Lung microvascular endothelial cell (primary cell): ENCODE measurements at places on chromosomes 1 and 21.
A peak's percentile ranks its signal among the peaks of the same experiment; 100 is the strongest.

DNA sequence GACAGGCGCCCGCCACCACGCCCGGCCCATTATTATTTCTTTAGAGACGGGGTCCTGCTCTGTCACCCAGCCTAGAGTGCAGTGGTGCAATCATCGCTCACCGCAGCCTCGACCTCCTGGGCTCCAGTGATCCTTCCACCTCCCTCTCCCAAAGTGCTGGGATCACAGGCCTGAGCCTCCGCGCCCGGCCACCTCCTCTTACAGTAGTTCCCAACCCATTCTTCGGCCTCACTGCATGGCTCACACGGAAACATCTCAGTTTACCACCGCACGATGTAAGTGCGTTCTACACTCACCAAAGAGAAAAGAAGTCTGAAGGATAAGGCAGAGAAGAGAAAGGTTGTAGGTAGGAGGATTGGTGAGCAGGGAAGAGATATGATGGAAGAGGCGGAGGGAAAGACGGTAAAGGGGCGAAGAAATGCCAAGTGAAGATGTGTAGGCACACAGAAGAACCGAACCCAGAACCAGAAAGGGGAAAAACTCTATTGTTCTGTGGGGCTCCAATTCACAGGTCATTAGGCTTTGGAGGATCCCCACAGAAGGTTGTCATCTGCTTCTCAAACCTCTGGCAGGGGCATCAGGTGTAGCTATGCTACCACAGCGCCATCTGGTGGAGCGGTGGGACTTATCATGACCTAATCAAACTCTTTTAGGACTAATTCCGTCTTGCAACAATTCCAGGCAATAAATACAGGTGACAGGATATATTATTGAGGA lies 504.2 kb downstream of the SMYD3 start:
- DNase-seq, result peak; percentile 89

DNA sequence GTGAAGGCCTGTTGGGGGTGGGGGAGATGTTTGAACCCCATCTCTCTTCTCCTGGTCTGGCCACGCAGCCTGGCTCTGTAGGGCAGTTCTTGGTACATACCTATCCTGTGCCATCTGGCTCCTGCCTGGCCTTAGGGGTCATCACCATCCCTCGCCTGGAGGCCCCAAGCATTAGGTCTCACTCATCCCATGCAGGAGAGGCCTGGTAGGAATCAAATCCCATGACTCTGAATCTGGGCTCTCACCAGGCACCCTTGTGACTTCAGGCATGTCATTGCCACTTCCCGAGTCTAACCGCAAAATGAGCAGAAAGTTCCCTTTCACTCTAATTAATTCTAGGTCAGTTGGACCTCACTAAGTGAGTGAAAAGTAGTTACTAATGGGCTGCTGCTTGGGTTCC lies 37.2 kb downstream of the ETNK2 start:
- DNase-seq, result no peak

DNA sequence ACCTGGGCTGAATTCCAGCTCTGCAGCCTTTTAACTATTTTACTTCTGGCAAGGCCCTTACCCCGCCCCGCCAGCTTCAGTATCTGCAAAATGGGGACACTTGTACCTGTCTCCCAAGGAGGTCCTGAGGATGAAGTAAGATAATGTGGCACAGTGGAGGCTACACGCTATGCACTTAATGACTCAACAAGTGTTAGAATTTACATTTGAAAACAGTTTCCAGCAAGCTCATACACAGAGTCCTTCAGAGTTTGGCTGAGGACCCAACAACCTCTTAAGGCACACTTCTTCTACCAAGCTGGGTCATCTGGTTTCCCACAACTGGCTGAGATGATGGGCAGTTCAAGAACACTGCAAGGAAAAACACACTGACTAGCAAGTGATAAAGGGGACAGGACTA lies 30.2 kb upstream of the SLC22A15 start:
- no peak for DNase-seq

GRCh38 chr1:19462781-19463503 lies 22.4 kb downstream of the CAPZB start:
- DNase-seq, result no peak

DNA sequence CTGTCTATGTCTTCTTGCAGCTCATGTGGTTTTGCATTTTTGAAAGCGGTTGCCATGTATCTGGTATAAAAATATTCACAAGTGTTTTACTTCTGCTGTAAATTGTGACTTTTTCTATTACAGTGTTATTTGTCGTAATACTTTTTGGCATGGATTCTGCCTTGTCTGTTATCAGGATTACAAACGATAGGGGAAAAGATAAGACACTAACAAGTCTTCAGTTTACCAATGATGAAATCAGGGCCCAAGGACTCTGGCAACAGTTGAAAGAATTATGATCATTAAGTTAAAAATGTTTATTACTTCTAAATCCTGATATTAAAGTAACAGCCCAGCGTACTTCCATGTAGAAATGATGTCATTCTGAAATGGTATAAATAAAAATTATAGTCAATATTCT lies 298.8 kb downstream of the KIF26B start:
- no peak for DNase-seq

DNA sequence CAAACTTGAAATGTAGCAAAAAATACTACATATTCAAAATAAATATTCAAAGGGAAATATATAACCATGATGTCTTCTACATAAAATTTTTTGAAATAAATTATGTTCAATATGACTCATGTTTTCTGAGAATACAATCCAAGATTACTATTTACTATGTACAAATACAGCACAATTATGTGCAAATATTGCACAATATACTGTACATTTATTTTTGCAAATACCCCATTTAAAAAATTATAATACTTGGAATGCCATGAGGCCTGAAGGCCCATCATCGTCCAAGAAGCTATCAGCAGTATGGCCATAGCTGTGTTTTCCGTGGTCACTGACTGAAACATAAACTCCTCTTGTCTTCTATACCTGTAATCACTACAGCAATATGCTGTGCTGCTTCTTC lies 12.3 kb downstream of the CCDC181 start:
- DNase-seq, result no peak

- no peak for DNase-seq
These were observed 132.0 kb downstream of the LMX1A start for GRCh38 chr1:165224504-165224903.

DNA sequence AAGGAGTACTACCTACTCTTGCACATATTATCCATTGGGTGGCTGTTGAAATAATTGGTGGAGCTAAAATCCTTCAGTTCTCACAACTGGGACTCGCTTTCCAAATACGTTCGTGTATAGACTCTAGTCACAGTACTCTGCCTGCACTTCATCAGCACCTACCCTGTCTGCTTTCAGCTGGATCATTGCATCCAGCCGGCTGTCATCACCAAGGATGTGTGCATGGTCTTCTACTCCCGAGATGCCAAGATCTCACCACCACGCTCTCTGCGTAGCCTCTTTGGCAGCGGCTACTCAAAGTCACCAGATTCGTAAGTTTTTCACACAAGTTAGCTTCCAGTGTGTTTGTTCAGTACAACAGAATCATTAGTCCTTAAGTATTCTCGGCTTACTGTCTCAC lies 37.3 kb upstream of the PGD start:
- DNase-seq, result no peak

DNA sequence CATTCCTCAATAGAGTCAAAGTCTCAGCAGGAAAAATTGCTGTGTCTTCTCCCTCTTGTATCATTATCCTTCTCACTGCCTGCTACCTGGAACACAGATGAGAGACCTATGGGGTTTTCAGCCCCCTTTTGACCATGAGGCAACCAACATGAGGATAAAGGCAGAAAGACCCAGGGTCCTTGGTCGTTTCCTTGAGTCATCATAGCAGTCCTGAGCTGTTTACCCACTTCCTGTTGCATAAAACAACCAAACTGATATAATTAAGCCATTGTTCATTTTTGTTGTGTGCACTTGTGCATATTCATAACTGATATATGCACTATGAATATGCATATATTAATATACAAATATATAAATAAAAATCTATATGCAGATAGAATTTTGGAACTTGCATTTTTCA lies 188.3 kb upstream of the MAP1LC3C start:
- DNase-seq, result no peak

DNA sequence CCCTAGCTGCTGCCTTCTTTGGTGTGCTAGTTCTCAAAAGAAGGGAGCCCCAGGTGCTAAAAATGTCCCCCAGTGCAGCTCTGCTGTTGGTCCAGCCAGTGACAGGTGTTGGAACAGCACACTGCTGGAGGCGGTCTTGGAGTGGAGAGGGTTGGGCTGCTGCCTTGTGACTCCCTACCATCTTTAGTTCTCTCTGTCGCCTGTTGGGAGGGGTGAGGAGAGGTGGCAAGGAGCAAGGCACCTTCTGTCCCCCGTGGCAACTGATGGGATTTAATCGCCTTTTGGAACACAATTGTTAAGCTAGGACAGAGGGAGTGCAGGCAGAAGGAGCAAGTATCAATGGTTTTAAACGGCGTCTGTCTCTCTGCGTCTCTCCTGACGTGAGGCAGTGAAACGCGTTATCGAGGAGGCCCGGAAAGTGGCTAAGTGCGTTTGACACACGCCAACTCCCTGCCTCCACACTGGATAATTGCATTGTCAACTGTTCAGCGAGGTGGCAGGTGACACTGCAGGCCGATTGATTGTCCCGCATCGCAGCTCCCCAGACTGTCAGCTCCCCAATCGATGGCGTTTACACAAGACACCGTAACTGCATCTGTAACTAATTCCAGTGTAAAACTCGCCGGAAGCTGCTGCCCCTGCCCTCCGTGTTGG lies 34.0 kb downstream of the TMEM53 start:
- DNase-seq, result no peak

DNA sequence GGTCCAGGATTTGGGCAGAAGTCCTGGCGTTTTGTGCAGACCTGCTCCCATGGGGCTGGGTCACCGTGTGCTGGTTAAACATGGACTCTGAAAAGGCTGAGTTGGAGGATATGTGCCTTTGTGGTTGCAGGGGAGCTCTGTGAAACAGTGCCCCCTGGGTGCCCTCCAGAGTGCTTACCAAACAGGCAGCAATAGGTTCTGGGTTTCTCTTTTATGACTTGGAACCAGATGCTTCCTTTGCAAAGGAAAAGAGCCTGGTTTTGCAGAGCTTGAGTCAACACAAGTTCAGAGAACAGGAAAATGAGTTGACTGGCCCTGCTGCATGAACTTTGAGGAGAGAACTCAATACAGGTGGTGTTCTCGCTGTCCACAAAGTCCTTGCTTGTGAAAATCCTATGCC lies 288.9 kb downstream of the TM2D1 start:
- peak; percentile 98 for DNase-seq

GRCh38 chr1:64960731-64961130 lies 5.6 kb downstream of the JAK1 start:
- DNase-seq, result no peak

- DNase-seq, result no peak
These were observed 10.0 kb upstream of the TRIM62 start for GRCh38 chr1:33191731-33192275.

DNA sequence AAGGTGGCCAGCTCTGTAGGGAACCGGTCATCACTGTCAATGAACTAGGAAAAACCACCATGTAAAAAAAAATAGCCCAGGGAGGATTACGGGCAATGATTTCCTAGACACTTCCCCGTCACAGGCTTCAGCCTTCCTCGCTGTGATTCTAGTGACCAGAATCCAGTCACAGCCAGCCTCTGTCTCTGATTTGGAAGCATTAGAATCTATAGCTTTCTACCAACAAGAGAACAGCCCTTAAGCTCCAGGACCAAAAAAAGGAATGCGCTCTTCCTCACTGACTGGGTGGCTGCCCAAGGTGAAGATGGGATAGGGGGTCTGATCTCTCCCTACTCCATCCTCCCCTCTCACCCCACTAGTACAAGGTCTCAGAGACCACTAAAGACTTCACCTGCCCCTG lies 67.2 kb downstream of the TEX35 start:
- no peak for DNase-seq

DNA sequence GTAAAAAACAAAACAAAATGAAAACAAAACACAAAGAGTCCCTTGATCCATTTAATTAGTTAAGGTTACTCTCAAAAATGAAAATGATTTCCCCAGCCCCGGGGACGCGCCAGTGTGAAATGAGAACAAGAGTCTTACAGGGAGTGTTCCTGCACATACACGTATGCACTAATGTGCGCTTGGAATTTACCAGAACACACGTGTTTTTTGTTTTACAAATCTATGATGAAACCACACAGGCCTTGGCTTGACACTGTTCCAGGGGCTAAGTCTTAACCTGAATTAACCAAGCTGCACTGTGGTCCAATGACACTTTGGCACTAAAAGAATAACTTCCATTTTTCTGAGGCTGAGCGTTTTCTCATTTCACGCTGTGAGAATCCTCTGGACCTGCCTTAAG lies 63.7 kb downstream of the SLC45A1 start:
- DNase-seq, result no peak

GRCh38 chr1:246617768-246618167 lies 51.5 kb downstream of the CNST start:
- DNase-seq, result no peak

DNA sequence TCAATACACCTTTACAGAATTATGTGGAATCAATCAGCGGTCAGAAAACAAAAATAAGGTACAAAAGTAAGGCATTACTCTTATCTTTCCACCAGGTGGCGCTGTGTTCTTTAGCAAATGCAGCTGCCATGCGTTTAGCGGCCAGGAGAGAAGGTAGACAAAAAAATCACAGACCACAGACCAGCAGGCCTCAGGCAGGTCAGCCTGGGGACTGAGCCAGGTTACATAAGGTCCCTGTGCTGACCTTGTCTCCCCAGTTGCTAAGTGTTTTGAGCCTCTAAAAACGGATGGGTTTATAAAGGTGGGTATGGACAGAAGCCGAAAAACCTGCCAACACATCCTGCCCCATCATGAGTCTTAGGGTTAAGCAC lies 2.8 kb downstream of the RGS16 start:
- DNase-seq, result peak; percentile 88

- peak; percentile 11 for DNase-seq
These were observed at the start of gene PATJ for GRCh38 chr1:61741711-61742619. PATJ (plus strand) TSS chr1:61742480; CDS start chr1:61762893, 20,413 bp downstream.

DNA sequence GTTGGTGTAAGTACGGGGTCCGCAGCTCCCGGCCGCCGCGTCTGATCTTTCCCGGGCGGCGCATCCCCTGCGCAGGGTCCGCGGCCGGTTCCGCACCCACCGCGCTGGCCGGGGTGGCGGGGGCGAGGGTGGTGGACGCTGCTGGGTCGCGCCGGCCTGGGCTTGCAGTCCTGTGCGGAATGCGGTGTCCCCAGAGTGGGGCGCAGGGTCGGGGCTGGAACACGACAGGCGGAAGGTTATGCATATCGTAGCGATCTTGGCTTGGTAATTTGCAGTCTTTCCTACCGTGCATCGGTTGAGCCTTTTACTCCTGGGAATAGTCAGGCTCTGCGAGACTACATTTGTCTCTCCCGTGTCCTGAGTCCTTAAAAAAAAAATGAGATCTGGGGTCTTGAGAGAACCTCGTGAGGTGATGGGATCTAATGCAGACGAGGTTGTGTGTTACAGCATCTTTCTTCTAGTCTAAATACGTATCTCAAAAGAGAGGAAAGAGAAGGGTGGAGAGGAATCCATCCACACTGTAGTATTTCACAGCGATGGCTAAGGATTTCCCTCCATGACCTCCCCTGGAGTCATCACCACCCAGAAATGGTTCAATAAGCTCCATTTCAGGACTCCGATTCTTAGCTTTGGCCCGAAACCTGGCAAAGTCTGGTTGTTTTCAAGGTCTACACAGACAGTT lies 572 bp downstream of the ATP1B1 start:
- DNase-seq, result peak; percentile 48

GRCh38 chr21:43727519-43728153 lies 8.7 kb downstream of the PDXK start:
- no peak for DNase-seq
